Ascending aorta (tissue), 2 donors: ENCODE measurements at places on chromosomes 7 and 10. TPM values are rescaled to one million over a fixed set of nuclear protein-coding genes. Genes with fewer than 3 reads are reported as not detected.

GRCh38 chr10:11176746-11177145, 159.1 kb downstream of the CELF2 start:
- H3K27me3 ChIP-seq, result no peaks in the 10 kb centered on the region
- H3K4me1 ChIP-seq, result peaks cover 4% of the 10 kb centered on the region
- no peak overlapping the region for H3K27ac ChIP-seq
- no peaks in the 10 kb centered on the region for H3K36me3 ChIP-seq

DNA sequence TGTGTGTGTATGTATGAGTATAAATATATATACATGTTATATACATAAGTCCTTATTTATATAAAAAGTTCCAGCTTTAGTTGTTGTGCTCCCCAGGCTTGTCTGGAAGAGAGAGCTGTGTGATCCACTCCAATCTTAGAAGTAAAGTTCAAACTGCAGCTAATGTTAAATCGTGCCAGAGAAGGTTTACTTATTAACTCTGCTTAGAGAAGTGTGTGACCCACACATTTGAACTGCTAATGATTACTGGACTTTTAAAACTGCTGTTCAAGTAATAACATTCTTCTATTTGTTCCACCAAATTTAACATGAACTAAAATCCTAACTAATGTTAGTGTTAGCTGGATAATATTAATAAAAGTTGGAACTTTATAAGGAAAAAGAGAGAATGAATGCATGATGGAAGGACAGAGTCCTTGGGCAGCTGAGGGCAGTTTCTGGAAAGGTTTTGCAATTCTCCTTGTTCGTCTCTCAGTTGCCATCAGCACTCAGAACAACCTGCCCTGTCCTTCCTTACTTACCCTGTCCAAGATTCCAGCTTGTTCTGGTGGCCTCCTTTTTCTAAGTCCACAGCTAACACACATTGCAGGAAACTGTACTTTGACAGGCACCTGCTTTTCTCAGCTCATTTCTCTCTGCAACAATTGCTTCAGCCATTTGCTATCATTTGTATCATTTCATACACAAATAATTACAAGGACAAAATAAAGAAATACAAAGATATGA, 162.6 kb downstream of the FAM107B start:
- H3K4me3 ChIP-seq, result no peak overlapping the region
- H3K36me3 ChIP-seq, result no peaks in the 10 kb centered on the region

DNA sequence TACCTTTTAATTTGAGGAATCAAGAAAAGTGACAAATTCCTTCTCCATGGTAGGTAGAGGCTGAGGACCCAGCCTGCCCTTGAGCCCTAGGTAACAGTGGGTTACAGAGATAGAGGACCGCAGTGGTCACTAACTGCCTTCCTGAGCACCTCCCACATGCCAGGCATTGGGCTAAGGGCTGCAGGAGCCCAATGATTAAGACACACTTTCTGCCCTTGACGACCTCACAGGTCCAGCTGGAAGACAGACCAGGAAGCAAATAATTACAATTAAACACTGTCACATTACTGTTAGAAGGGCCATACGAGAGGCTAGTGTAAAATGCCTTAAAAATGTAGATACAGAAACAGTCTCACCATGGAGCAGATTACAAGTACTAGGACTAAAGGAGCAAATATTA, 156.8 kb upstream of the NFE2L3 start:
- no peak overlapping the region for H3K27ac ChIP-seq
- DNase-seq, result no peak
- no peaks in the 10 kb centered on the region for H3K4me1 ChIP-seq
- no peak overlapping the region for H3K4me3 ChIP-seq
- H3K27me3 ChIP-seq, result no peaks in the 10 kb centered on the region

The C10orf53 gene
- not detected for total RNA-seq
